HCT116 (cell line): ENCODE measurements at places on chromosomes 11 and 22. TPM values are rescaled to one million over a fixed set of nuclear protein-coding genes. Genes with fewer than 3 reads are reported as not detected.

RRP7A gene
- total RNA-seq = 50.8 TPM

RFPL1 gene
- total RNA-seq = not detected

ZBED5 gene
- total RNA-seq = 26.8 TPM

CARD16 gene
- total RNA-seq = not detected

POLR2L gene
- 211 TPM for total RNA-seq

TSPAN18 gene
- total RNA-seq = 18.3 TPM

NOX4 gene
- total RNA-seq = not detected

ADM2 gene
- 12.8 TPM for total RNA-seq

FAM181B gene
- not detected for total RNA-seq

PAMR1 gene
- not detected for total RNA-seq
